GM13977 (cell line): ENCODE measurements at places on chromosomes 4 and X.

DNA sequence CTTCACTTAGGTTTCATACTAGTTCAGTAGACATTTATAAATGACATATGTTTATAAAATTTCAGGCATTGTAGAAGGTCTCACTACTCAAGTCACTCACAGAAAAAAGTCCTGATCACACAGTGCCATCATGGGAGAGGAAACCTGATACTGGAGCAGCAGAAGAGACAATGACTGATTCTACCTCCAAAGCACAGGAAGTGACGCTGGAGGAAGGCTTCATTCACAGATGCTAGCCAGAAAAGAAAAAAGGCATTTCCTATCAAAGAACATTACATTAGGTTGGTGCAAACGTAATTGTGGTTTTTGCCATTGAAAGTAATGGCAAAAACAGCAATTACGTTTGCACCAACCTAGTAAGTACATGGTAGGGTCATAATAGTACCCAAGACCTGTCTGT is 79.5 kb downstream of the RASGEF1B start:
- DNase-seq: no peak

GRCh38 chrX:134868771-134869495 is 121.9 kb upstream of the SMIM10 start:
- DNase-seq: no peak

- DNase-seq: no peak
Measured at GRCh38 chrX:155112171-155112570, 40.9 kb downstream of the BRCC3 start.

DNA sequence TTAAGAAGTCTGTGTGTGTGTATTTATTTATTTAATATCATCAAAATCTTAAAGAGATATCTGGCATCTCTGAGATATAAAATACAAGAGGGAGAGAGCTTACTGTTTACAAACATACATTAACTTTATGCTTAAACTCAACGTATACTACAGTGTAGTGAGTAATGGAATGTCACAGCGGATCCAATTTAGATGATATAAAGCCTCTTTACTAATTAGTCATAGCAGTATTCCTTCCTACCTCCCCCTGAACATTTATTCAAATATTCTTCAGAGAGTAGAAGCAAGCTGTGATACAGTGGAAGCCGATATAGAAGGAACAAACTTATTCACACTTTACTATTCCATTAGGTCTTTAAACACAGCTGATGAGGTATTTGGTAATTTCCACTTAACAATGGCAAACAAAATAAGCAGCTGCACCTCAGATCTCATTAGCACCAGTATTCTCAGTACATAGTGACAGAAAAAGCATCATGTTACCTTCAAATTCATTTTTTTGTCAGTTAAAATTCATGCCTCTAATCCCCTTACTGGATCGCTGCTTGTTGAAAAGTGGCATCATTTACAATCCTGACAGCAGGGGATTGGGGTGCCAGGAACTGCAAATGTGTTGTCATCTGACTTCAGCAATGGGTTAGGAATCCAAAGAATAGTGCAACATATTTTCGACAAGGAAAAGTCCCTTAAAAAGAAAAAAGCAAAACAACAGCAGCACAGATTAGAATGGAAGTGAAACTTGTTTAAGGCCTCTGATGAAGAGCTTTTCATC is 658.7 kb upstream of the EPHA5 start:
- DNase-seq: no peak

DNA sequence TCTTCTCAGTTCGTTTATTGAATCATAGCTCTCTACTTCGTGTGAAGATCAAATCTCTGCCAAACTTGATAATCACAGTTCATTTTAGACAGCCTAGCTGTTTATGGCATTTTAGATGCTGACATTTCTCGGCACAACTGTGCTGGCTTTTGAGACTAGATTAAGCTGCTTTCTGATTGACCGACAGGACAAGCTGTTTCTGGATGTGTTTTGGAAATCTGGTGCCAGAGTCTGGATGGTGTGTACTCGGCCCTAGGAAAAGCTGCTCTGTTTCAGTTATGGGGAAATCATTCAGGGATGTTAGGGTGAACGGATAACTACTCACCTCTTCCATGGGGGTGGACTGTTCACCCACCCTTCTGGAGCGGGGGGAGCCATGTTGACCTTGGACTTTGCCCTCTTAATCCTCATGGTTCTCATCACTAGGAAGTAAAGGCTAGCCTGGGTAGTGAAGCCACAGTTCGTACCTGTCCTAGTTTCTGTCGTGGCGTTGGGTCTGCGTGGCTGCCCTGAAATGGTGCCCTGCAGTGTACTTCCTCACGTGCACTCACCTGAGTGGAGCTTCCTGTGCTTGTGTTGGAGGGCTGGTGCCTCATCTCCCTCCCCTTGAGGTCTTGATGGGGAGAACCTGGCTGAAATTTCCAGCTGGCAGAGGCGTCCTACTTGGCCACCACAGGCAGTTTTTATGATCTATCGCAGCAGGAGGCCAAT is 13.7 kb upstream of the WDR1 start:
- DNase-seq: no peak

DNA sequence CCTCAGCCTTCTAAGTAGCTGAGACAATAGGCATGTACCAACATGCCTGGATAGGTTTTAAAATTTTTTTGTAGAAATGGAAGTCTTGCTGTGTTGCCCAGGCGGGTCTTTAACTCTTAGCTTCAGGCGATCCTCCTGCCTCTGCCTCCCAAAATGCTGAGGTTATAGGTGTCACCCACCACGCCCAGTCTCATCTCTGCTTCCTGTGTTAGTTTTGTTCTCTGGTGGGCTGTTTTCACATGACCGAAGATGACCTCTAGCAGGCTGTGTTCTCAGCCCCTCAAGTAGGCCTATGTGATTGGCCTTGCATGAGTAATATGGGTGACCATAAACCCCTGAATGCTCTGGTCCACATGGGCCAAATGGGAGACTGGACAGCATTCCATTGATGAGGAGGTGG is 56.8 kb upstream of the MSANTD1 start:
- DNase-seq: no peak

- peak; percentile 9 for DNase-seq
Measured at GRCh38 chr4:72326692-72327632, 242.1 kb downstream of the ADAMTS3 start.

DNA sequence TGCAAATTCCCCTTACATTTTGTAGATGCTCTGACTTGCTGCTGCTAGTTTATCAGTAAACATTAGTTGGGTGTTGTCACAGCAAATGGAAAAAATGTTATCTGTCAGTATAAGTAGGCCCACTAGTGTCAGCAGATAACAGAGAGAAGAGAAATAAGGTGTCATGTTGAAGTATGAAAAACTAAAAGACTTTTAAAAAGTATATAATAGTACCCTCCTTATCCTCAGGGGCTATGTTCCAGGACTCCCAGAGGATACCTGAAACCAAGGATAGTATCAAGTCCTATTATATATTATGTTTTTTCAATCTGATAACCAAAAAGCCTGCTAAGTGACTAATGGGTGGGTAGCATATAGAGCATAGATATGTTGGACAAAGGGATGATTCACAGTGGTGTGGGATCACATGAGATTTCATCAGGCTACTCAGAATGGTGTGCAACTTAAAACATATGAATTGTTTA is 11.6 kb upstream of the BMP2K start:
- no peak for DNase-seq

GRCh38 chr4:13464973-13465372 is 19.2 kb downstream of the RAB28 start:
- no peak for DNase-seq

DNA sequence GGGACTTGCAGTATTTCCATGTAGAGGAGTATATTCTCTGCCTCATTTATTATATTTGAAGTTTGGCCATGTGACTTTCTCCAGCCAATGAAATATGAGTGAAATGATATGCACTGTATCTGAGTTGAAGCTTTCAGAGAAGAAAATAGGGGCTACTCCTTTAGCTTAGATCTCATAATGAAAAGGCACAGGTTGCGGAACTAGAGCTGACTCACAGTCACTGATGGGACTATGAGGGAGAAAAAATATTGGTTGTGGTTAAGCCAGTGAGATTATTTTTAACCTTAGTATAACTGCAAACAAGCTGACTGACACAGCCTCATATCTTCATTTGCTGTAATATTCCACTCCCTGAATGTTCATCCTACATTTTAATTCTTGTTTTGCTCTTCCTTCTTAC is 1104.3 kb downstream of the RPA4 start:
- DNase-seq: no peak

DNA sequence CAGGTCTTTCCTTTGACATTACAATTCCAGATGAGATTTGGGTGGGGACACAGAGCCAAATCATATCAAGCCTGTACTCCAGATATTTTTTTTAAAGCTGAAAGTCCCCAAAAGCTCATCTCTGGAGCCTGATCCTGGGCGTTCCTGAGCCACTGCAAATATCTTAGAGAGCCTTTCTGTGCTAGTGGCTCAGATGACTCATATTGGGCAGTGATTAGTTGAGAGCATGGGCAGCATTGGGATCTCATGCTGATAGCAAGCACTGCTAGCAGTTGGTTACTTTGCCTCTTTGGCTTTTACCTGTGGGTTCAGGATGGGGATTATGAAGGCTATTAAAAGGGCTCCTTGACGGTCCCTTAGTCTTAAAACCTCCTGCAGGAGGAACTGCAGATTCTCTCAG is 51.4 kb upstream of the SCRG1 start:
- DNase-seq: no peak

DNA sequence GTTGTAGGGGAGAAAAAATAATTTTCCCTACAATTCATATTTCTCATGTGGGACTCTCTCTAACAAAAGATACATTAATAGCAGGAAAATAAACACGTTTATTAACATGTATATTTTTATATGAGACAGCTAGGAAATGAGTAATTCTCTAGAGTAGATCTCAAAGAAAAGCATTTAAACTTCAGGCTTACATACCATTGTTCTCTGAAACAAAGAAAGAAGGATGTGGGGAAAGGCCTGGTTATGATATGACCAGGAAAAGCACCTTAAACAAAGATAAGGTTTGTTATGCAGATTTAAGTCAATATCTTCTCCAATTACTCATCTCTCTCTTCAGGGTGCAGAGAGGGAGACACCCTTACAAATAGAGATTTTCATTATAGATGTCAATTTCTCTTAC is 131.3 kb downstream of the SLC7A11 start:
- no peak for DNase-seq

- DNase-seq: no peak
Measured at GRCh38 chr4:24511371-24512063, 72.8 kb downstream of the DHX15 start.

DNA sequence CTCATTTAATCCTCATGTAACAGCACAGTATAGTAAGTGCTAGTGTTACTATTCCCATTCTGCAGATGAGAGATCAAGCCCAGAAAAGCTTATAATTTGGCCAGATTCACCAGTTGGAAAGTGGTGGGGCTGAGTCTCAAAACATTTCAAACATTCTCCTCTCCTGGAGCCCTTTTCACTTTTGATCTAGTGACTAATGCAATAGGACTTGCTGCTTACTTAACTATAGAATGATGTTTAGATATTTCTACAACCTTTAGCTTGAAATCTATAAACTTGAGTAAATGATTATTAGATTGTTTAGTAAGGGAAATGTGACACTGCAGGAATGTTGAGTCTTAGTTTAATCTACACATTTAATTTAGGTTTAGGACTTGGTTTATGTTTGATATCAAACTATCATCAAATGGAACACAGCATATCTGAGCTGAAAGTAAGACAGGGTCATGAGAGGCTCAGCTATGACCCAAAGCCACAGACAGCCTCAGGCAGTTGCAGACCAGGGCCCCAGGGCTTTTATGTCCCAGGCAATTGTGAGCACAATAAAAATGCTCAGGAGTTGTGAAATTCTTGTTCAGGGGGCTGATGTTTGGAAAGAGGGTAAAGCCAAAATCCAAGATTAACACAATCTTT is 199.5 kb upstream of the HS3ST1 start:
- DNase-seq: no peak

- no peak for DNase-seq
Measured at GRCh38 chr4:24690436-24690835, 104.9 kb upstream of the SOD3 start.

GRCh38 chr4:53015681-53016080 is 153.6 kb downstream of the RASL11B start:
- no peak for DNase-seq

DNA sequence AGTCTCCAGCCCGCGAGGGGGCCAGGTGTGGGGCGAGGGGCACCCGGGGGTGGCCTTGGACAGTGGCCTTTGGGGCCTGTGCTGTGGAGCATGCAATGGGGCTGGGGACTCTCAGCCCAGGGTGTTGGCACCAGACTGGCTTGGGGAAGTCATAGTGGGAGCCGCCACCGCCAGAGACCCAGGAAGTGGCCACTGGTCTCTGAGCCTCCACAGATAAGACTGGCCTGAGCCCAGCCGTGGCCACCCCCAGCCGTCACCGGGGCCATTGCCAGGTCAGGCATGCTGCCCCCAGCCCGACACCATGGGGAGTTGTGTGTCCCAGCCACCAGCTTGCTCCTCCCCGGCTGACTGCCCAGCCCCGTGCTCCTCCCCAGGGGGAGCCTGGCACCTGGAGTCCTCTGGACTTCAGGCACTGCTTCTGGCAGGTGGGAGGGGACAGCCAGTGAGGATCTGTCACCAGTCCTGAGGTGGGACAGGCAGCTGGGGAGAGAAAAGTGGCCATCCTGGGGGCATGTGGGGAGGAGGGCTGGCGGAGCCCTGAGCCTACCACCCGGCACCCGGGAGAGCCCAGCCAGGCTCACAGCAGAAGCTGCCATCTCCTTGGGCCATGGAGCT is 32.5 kb downstream of the TACC3 start:
- DNase-seq: no peak

- DNase-seq: no peak
Measured at GRCh38 chr4:172147687-172148086, 334.5 kb downstream of the GALNTL6 start.

GRCh38 chr4:152310257-152310656 is 225.6 kb downstream of the FBXW7 start:
- DNase-seq: no peak

DNA sequence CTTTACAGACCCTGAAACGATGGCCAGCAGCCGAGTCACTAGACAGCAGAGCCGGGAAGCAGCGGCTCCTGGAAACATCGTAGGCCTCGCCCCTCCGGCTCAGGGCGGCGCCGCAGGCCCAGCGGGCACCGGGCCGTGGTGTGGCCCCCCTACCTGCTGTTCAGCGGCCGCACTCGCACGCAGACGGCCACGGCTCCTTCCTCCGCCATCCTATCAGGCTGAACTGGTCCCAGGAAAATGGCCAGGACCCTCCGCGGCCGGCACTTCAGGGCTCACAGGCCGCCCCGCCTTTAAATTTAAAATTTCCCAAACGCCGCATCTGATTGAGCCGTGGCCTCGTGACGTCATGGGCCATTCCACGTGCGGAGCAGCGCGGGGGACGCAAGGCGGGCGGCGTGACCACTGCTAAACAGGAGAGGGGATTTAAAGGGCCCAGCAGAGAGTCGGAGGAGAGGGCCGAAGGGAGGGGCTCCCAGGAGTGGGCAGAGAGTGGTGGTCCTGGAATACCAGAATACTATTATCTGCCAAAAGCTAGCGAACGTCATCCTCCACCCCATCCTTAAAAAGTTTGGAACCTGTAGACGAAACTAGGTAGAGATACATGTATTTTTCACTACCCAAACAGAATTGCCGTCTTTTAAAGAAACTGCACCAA is at the start of gene CENPE:
Gene CENPE, minus strand, starts transcription at position 233 of the 655 bp plus-strand sequence. Its CDS starts 24 bp downstream, at position 209.
- peak; percentile 80 for DNase-seq

DNA sequence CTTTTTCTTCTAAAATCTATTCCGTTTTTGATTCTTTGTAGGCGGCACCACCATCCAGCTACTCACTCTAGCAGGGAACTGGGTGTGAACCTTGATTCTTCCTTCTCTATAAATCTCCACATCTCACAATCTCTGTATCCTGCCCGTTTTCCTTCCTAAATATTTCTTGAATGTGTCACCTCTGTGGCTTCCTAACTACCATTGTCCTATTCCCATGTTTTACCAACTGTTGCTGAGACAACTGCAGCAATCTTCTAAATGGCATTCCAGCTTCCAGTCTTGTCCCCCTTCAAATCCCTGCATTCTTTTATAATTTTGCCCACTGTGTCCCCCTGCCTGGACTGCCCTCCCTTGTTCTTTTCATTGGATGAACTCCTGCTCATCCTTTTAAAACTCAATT is 641.3 kb downstream of the RPA4 start:
- DNase-seq: no peak
